ENCODE measurements at places on chromosomes 12 and 14.

- DNase-seq, result no peak
These were observed 18.7 kb downstream of the NOS1 start for GRCh38 chr12:117342682-117343081.

DNA sequence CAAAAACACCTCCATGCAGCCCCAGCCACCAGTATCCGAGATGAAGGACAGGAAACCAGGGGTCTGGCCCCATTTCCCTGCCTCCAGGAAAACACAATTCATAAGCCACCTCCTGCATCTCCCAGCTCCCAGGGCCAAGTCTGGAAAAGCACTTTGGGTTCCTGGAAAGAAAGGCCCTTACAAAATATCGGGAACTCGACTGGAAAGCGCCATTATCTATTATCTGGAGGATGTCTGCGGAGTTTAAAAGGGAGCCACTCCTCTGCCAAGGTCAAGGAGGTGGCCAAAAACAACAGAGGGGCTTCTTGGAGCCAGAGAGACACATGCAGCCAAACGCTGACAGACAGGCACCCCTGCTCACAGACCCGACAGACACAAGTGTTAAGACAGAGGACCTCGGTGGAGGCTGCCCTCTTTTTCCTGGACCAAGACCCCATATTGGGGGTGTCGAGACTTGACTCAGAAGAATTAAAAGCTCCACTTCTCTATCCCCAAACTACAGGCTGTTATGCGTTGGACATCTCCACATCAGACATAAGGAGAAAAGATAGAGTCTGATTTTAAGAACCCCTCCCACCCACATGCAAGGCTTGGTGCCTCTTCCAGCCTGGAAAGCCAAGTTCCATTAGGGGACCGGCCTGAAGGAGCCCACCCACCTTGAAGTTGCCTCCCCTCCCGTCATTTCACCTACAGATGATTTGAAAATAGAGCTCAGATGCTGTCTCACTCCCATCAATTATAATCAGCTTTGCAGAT is 9.6 kb downstream of the ACTN1 start:
- no peak for DNase-seq

- no peak for DNase-seq
These were observed 126.3 kb downstream of the KTN1 start for GRCh38 chr14:55706365-55706684.

GRCh38 chr12:13093848-13094220 is 9.6 kb downstream of the GSG1 start:
- DNase-seq, result no peak

DNA sequence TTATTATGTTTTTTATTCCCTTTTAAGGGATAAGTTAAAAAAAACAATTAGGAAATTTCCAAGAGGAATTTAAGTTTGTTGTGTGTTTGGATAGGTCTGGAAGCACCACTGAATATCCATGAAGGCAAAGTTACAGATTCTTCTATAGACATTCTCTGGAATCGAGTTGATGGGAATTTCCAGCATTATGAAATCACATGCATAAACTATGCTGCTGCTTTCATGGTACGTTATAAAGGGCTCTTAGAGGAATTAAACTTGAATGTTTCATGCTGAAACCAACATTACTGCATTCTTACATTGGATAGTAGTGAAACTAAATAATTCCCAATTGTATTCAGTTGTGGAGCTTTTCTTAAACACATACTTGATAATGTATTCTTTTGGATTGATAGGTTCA is 21.5 kb upstream of the PTPRQ start:
- no peak for DNase-seq

Data from NCI-H774 (cell line).